RWPE1 (cell line): ENCODE measurements at places on chromosomes 4 and X.

DNA sequence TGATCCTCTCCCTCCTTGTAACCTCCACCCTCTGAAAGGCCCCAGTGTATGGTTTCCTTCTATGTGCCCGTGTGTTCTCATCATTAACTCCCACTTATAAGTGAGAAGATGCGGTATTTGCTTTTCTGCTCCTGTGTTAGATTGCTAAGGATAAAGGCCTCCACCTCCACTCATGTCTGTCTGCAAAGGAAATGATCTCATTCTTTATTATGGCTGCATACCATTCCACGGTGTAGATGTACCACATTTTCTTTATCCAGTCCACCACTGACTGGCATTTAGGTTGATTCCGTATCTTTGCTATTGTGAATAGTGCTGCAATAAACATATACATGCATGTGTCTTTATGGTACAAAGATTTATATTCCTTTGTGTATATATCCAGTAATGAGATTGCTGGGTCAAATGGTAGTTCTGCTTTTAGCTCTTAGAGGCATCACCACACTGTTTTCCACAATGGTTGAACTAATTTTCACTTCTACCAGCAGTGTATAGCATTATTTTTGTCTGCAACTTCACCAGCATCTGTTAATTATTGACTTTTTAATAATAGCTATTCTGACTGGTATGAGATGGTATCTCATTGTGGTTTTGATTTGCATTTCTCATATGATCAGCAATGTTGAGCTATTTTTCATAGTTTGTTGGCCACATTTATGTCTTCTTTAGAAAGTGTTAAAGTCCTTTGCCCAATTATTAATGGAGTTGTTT lies 1030.9 kb downstream of the FSTL5 start:
- DNase-seq: no peak

GRCh38 chrX:118761939-118762707 lies 34.7 kb downstream of the IL13RA1 start:
- no peak for DNase-seq

DNA sequence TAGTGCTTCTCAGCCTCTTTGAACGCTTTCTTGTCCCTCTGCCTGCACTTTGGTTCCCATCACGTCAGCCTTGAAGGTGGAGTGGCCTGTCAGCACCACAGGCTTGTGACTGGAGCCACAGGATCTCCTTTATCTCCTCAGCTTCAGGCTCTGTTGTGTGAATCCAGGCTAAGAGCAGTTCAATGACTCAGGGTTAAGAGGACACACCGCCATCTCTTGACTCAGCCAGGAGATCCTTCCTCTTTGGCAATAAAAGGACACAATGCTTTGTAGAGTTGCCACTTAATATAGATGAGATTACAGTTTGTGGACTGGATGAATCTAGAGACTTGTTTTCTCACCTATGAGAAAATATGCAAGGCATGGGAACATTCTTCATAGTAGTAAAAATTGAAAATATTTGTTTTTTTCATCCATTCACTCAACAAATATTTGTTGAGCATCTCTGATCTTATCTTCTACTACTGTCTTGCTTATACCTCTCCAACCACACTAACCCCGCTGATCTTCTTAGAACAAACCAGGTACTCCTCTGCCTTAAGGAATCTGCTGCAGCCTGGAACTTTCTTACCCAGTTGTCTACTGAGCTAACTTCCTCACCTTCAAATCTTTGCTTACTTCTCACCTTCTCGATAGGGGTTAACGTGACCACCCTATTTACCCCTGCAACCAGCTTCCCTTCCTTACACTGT lies 62.3 kb downstream of the UCHL1 start:
- no peak for DNase-seq

DNA sequence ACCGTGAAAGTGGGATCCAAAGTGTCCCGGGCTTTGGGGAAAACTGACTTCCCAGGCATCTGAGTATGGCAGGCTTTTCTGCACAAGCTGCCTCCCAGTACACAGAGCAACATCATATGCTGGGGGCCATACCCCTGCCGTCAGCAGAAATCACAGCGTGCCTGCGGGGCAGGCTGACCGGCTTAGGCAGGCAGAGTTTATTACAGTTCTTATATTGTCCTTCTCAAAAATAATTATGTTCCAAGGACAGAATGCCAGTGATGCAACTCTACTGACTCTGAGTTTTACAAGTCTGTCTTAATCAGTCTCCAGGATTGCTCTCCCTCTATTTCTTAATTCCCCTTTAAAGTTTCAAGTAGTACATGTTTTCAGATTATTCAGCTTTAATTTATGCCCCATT lies 37.0 kb downstream of the IL21 start:
- DNase-seq: no peak

GRCh38 chr4:56042225-56042624 lies 93.5 kb downstream of the CEP135 start:
- no peak for DNase-seq

- no peak for DNase-seq
Measured at GRCh38 chrX:100445593-100445992, 35.5 kb upstream of the PCDH19 start.

- no peak for DNase-seq
Measured at GRCh38 chr4:137519406-137519805, 12.9 kb downstream of the PCDH18 start.

DNA sequence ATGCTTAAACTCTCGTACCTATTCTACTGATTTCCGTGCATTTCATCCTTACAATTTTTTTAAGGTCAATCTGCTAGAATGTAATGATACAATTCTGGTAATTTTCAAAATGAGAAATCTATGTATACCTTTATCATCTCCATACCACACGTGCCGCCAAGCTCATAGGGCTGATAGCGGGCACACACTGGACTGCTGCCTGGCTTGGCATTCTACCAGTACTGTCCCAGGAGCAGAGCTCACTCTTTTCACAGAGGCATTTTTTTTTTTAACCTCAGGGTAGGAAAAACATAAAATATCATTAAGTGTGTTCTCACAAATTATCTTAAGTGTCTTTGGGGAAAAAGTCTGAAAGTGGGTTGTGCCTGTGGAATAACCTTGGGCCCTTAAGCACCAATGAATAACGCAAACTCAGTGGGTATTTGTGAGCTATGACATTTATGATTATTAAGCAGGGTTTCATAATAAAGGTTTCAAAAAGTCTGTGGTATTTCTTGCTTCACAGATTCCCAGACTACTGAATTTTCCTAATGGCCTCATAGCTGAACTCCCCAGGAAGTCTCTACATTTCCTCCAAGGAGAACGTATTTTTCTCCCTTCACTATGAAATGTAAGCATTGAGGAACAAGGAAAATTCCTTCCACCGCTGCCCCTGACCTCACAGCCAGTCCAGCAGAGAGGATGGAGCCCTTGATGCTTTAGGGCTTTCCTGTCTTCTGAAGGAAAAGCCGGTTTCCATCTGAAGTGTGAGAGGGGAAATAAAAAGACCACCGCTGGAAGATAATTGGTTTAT lies 125.2 kb downstream of the ELOVL6 start:
- DNase-seq: no peak

- DNase-seq: no peak
Measured at GRCh38 chrX:40845331-40845911, 110.1 kb upstream of the MED14 start.

DNA sequence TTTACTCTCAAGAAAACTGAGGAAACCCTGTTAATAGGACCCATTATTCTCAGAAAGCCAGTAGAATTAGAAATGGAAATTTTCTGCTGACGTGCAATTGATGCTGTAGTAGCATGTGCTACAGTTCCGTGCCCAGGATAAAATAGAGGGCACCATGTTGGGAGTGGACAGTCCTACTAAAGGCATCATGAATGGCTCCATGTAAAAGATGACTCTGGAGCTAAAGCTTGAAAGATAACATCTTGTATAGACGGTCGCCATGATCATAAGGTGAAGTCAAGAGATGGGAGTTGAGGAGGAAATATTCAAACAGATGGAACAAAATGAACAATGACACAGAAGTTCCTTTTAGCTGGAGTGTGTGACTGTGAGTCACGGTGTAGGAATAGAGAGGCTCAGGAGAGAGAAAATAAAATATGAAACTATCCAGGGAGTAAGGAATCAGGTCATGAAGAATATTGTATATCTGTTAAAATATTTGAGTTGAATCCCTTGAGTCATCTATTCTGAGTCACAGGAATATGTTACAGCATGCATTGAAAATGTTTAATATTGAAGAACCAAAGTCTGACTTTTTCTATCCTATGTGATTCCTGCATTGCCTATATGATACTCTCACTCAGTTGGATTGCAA lies 31.8 kb downstream of the ANXA10 start:
- peak; percentile 74 for DNase-seq

GRCh38 chrX:39581411-39581810 lies 516.3 kb downstream of the BCOR start:
- DNase-seq: no peak

DNA sequence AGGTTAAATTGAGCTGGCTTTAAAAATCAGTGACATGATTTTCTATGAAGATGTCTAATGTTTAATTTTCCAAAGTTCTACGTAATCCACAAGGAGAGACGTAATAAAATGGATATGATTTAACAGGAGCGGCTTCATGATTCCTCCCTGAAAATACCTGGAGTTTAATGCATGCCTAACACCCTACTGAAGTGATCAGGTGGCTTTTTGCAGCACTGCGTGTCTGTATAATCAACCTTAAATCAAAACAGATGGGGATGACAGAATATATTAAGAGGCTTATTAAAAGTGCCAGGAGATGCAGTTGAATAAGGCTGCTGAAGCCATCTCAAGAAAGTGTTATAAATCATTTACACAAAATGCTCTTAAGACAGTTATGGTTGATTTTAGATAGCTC lies 112.4 kb upstream of the TLR3 start:
- DNase-seq: no peak

GRCh38 chrX:152821145-152821765 lies 9.3 kb downstream of the CETN2 start:
- DNase-seq: peak; percentile 26

DNA sequence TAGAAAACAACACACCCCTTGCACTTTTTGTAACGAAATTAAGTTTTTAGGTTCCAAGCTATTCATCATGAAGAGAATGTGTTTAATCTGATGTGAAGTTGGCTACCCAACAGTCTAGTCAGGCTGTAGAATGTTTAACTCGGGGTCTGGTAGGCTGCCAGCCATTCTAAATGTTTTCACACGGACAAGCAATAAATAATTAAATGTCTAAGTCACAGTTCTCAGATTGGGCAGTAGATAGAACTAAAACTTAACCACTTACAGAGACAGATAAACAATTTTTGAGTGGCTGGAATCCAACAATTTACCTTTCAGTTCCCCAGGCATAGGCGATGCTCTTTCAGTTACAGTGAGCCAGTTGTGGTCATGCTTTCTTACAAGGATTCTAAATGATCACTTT lies 66.5 kb downstream of the CHIC2 start:
- no peak for DNase-seq

DNA sequence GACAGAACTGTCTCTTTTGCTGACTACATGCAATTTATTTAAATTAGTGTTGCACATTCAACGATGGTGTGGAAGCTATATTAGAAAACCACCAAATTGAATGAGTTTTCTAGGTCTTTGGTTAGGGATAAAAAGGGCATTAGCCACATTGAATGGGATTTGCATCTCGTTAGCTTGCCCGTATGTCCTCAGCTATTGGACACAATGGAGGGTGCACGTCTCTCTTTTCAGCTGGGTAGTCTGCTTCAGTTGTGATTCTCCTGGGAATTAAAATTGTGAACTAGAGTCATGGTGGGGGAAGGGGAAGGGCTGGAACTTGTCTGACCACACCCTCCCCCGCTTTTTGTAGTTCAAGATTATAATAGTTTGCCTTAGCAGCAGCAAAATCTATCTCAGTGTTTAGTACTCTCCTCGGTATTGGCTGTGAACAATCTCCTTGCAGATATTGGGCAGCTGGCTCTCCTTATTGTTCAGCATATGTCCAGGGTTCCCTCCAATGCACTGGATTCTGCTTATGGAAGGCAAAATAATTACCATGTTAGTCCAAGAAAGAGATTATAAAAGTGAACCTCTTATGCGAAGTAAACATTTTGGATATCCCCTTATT lies 23.3 kb downstream of the TRIM2 start:
- DNase-seq: no peak

GRCh38 chr4:120177603-120178002 lies 111.0 kb upstream of the MAD2L1 start:
- DNase-seq: no peak

DNA sequence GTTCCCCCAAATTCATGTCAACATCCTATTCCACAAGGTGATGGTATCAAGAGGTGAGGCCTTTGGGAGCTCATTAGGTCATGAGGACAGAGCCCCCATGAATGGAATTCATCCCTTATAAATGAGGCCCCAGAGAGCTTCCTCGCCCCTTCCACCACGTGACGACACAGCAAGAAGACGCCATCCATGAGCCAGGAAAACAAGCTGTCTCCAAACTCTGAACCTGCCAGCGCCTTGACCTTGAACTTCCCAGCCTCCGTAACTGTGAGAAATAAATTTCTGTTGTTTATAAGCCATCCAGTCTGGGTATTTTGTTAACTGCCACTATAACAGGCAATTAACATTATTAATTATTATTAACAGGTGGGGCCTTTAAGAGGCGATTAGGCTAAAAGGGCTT lies 5.8 kb downstream of the AGA start:
- no peak for DNase-seq

- no peak for DNase-seq
Measured at GRCh38 chr4:3860061-3860912, 94.1 kb downstream of the ADRA2C start.

GRCh38 chr4:98242538-98242937 lies 18.6 kb upstream of the RAP1GDS1 start:
- no peak for DNase-seq

DNA sequence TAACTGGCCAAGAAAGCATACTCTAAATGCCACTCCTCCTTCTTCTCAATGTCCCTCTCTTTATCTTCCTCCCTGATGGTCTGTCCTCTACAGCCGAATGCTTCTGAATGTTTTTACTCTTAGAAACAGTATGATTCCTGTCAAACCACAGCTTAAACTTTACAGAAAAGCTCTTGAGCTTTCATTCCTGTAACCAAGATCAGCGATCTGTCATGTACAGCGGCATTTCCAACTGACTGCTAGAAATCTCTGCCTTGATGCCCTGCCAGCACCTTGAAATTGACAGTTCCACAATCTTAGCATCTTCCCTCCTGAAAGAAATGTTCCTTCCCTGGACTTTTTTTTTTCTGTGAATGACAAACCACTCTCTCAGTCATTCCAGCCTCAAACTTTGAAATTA lies 11.5 kb upstream of the GATB start:
- DNase-seq: no peak

- no peak for DNase-seq
Measured at GRCh38 chrX:5306654-5307121, 922.0 kb downstream of the NLGN4X start.

DNA sequence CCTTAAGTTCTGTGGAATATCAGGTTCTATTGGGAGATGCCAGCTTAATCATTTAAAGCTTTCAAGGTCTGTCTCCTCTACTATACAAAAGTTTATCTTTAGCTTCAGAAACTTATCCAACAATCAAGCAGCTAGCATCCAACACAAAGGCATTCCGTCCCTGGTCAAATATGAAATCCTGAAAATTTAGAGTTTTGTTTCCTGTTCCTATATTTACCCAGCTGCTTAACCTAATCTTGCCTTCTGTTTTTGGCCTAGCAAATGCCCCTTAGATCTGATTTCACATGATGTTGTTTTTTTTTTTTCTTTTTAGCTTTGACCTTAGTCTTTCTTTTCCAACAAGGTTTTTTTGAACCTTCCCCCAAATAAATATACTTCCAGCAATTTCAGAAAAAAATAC lies 33.8 kb downstream of the FAM13A start:
- no peak for DNase-seq

- DNase-seq: no peak
Measured at GRCh38 chrX:57899064-57899463, 11.2 kb downstream of the ZXDA start.

- DNase-seq: peak; percentile 5
Measured at GRCh38 chr4:61202638-61203435, 2.7 kb downstream of the ADGRL3 start.

GRCh38 chrX:150212672-150213480 lies 150.2 kb upstream of the MAMLD1 start:
- DNase-seq: no peak
